ENCODE measurements at places on chromosomes 16 and 17.

GRCh38 chr17:21061971-21062526, 19.2 kb upstream of the USP22 start:
- DNase-seq, result no peak

GRCh38 chr16:8951447-8952280, 12.0 kb downstream of the USP7 start:
- DNase-seq, result no peak

GRCh38 chr17:48438516-48439061, 8.6 kb upstream of the SKAP1 start:
- DNase-seq, result no peak

GRCh38 chr16:5678371-5678770, 580.8 kb upstream of the EEF2KMT start:
- DNase-seq, result no peak

- DNase-seq, result peak; percentile 71
These were observed 8.3 kb downstream of the CUEDC1 start for GRCh38 chr17:57946798-57947358.

Measured in foreskin melanocyte (primary cell).